Fibroblast of the conjunctiva (primary cell): ENCODE measurements at places on chromosomes 1 and 21.
A peak's percentile ranks its signal among the peaks of the same experiment; 100 is the strongest.

GRCh38 chr1:232066521-232066920, 439.9 kb downstream of the DISC1 start:
- no peak for DNase-seq

GRCh38 chr1:163912170-163912884, 590.6 kb downstream of the NUF2 start:
- DNase-seq: no peak

GRCh38 chr1:105204836-105205371, 1455.2 kb downstream of the AMY1C start:
- DNase-seq: no peak

GRCh38 chr1:165468253-165468652, 23.3 kb upstream of the RXRG start:
- no peak for DNase-seq

DNA sequence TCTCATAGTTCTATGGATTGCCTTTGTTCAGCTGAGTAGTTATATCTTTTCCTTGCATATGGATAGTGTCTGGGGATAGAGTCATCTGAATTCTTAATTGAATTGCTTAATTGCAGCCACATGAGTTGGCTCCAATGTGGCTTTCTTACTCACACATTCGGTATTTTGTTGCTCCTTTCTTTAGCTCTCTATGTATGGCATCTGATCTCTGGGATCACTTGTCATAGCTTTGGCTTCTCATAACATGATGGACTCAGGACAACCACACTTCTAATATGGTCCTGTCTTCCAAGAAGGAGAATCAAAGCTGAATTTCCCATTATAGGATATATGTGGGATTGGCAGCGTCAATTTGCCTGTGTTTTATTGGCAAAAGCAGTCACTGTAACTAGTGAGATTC, 716.2 kb downstream of the NCAM2 start:
- DNase-seq: peak; percentile 57

DNA sequence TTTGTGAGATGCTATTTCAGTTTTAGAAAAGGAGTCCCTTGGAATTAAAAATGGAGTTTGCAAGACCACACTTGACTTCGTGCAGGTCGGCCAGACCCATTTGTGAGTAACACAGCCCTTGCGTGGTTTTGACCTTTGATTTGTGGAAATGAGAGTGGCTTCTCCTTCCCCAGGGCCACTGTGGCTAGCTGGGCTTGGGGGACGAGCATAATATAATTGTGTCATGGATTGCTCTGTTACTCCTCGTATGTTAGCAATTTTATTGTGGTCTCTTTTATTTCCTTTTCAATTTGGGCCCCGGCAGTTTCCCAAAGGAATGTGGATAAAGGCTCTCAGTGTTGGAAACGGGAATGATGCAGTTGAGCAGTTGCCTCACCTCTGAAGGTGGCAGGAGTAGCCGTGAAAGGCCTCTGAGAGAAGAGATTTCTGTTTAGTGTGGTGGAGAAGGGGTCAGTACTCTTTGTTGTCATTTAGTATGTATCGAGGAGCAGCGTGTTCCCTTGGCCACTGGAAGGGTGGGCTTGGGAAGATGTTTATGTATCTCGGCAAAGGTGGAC, 194.6 kb downstream of the PBX1 start:
- no peak for DNase-seq

- no peak for DNase-seq
These were observed 56.9 kb downstream of the FHAD1 start for GRCh38 chr1:15303935-15304334.

DNA sequence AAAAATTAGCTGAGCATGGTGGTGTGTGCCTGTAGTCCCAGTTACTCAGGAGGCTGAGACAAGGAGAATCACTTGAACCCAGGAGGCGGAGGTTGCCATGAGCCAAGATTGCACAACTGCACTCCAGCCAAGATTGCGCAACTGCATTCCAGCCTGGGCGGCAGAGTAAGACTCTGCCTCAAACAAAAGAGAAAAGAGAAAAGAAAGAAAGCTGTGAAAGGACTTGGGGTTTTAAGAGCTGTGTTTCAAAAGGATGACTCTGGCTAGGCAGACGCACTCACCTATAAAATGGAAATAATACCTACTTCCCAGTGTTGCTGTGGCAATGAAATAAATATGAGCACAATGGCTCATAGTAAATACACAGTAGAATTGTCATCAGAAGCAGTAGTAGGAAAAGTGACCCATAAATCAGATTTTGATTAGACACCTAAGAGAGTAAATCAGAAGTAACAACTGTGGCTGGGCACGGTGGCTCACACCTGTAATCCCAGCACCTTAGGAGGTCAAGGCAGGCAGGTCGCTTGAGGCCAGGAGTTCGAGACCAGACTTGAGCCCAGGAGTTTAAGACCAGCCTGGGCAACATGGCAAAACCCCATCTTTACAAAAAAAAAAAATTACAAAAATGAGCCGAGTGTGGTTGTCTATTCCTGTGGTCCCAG, 45.9 kb upstream of the PUM1 start:
- peak; percentile 50 for DNase-seq

- DNase-seq: no peak
These were observed 81.1 kb upstream of the GPR88 start for GRCh38 chr1:100456880-100457279.

DNA sequence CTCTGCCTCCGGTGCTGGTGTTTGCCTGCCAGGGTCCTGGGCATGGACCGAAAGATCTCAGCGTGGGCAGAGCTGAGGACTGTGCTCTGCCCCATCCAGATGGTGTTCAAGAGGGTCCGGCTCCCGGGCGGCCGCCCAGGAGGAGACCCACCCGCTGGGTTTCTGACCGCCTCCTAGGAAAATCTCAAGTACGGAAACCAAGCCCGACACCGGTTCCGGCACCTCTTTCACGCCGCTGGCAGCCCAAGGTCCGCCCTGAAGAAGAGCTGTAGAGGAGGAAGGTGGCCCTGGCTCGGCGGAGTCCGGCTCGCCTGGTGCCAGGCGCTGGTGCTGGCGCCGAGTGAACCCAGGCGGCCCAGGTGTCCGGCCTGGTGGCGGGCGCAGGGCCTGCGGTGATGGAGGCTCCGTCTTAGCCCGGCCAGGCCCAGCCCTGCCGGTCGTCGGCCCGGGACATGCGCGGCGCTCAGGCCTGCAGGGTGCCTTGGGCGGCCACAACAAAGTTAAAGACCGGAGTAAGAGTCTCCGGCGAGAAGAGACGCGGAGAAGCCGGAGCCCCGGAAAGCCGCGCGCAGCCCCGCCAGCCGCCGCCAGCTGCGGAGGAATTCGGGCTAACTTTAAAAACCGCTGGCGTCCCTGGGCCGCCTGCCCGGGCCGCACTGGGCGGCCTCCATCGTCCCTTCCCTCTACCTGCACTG, 1.5 kb downstream of the GRIK3 start:
- DNase-seq: no peak

DNA sequence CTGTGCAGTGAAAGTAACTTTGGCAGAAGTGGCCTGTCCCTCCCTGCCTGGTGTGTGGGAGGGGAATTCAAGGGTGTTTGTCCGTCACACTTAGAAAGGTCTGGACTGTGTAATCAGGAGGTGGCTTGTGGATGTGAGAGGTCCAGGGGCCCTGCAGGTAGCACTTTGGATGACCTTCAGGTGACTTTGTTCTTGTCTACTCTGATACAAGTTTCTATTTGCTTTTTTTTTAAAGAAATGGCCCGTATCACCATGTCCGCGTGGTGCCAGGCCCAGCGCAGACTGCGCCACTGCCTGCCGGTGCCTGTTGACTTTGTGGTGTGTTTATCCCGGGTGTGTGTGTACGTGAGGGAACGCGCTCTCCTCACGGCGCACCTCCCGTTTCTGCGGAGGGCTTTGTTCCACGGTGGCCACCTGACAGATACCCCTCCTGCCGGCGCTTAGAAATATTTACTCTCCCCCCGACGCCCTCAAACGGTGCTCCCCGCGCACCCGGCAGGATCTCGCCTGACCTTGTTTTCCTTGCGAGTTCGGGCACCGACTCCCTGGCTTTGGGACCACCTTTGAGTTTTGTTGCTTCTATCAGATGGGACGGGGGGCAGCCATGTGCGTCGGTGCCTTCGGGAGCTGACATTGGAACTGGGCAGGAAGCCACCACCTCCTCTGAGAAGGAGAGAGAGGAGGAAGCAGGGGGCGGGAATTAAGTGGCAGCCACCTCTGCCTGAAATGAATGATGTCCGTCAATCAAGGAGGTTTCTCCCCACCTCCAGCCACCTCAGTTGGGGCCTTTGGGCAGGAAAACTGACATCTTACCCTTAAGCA, 119.4 kb downstream of the PRDM16 start:
- no peak for DNase-seq

- no peak for DNase-seq
These were observed 189.1 kb downstream of the MIS18A start for GRCh38 chr21:32089766-32090165.

DNA sequence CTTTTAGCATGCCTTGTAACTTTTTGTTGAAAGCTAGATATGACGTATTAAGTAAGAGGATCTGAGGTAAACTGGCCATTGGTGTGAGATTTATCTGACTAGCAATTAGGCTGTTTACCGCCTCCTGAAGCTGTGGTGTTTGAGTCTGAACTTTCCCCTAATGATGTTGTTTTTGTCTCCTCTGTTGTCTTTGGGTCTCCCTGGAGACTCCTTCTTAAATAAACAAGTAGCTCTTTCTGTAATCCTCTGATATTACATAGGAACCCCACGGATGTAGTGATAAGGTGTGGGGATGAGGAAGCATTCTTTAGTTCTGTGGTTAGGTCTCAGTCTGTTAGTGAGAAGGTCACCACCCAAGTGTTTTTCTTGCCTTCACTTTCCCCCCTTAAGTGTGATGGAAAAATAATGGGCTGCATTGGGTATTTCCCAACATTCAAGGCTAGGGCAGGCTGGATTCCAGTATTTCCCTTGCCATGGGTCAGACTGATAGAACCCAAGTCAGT, 33.0 kb downstream of the PRSS38 start:
- no peak for DNase-seq

DNA sequence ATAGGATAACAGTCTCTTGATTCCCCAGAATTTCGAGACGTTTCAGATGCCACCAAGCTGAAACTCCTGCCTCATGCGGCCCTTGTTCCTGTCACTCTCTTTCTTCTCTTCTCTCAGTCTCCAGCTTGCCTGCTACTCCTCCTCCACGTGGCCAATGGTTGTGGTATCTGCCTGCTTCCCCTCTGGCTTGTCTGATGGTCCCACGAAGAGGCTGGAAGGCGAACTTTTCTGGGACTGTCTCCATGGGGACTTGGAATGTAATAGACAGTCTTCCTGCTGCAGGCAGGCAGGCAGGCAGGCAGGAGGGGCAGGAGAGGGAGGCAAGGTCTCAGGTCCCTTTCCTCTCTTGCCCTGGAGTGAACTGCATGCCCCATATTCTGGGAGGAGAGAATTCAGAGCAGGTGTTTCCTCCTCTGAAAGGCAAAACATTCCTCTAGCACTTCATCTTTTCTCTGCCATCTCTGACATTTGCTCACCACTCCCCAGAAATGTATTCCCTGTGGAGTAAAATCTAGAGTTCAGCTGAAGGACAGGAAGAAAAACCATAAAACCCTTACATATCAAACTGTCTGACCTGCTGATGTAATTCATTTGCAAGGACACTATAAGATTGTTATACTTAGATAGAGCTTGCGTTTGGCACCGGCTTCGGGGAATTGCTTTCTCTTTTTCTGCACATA, 64.1 kb upstream of the GNG12 start:
- DNase-seq: peak; percentile 45

- DNase-seq: no peak
These were observed 132.5 kb downstream of the ZNF326 start for GRCh38 chr1:90127288-90127953.
